NCI-H2081 treated with DMSO at 0.1 percent for 48 hours (cell line): ENCODE measurements at places on chromosomes 1 and 21.

DNA sequence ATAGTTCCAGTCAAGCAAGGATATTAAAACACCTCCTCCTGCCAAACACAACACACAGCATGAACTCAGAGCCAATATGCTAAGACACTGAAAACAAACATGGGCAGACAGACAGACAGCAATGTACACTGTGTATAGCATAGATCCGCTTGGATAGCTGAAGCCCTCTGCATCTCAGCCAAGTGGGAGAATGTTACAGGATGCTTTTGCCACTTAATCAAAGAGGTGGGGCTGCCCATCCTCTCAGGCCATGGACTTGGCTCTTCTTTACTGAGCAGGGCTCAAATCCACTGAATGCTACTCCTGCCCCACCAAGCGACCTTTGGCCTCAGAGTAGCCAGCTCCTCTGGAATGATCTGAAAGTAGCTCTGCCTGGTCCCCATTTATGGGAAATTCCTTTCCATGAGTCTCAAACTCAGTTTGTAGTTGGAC, 64.7 kb upstream of the NGF start:
- DNase-seq: no peak

GRCh38 chr21:34198231-34199120, 125.1 kb downstream of the MRPS6 start:
- DNase-seq: no peak

DNA sequence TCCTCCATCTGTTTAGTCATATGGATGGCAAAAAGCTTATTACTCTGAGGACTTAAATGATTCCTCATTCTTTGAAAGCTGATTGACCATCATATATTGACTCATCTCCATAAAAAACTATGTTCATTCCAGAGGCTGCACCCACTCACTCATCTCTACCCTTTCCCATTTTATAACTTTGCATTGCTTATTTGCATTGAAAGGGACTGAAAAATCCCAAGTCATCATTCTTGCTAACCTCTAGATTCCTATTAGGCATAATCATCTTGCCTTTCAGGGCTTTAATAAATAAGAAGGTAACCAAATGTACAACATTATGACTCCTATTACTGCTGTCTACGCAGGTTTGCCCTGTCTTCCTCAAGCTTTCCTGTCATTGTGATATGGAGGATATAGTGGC, 1180.3 kb upstream of the B3GALT2 start:
- DNase-seq: no peak

- DNase-seq: no peak
These were observed 824 bp upstream of the IFI44L start for GRCh38 chr1:78619446-78619802.

DNA sequence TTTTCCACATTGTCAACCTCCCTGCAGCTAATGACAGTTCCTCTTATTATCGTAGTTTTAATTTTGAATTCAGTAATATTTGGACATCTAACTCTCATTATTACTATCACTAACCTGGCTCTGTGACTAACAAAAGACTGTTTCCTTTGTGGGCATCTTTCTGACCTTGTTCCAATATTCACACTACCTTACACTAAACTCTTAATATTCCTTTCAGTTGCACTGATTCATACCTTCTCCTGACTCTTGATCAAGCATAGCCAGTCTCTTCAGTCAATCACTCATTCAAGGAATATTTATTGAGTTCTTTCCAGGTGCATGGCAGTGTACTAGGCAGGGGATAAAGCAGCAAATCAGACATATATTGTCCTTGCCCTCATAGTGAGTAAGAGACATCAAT, 7.8 kb upstream of the CTNNBIP1 start:
- no peak for DNase-seq

- no peak for DNase-seq
These were observed 385.9 kb downstream of the GPATCH2 start for GRCh38 chr1:217244971-217245370.

DNA sequence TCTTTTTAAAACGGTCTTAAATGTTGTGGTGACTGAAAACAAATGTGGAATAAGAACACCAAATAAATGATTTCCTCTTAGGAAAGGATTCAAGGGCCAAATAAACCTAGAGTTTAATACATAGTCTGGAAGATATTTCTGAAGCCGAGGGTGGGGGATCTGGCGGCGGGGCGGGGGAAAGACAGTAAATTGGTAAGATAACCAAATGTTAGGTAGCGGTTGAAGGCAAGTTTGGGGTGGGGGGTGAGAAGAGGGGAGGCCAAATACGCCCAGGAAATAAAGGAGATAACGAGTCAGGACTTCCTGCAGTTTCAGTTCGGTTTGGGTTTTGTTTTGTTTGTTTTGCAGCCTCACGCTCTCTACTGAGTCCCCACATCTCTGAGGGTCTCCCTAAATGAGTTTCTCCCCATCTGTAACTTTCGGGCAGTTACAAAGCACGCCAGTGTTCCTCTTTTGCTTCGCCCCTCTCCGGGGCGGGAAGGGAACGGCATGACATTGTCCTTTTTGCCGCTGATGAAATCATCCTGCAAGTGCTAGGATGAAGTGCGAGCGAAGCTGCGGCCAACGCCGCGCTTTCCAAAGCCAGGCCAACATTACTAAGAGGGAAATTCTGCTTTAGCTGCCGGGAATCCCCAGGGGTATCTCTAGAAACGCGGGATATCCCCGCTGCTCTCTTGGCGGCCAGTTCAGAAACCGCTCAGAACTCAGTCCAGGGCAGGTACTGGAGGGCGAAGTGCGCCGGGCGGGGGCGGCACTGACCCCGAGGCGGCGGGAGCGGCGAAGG, 844 bp downstream of the NIBAN1 start:
- DNase-seq: no peak

DNA sequence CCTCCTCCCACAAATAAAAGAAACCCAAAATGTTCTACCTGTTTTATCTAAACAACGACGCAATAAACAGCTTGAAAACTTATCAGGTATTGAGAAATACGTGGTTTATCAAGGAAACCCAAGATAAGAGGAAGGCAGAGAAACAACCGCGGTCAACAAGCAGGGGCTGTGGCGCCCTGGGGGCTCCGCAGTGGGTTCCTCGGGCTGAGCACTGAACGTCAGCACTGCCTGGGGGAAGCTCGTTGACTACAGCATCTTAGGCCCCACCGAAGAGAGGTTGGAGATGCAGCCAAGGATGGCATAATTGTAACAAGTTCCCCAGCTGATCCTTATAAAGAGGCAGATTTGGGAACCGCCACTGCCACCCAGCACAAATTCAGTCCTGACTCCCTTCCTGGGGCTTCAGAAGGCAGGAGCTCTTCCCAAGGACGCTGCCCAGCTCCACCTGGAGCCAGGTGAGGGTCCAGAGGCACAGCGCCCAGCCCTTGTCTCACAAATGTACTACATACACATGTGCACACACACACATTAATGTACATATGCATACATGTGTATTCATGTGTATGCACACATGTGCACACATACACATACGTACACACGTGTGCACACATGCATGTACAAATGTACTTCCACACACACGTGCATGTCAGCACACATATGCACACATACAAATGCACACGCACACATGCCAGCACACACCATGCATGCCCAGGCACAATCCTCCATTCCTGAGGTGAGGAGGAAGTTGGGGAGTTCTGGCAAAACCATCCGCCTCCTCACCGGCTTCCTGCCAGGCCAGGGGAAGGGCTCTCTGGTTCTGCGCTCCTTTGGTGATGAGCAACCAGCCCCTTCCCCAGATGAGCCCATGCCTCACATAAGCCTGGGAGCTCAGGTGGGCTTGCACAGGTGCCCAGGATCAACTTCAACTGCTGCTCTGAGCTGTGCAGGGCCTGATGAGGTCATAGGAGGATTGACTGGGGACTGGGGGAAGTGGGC, 251.1 kb downstream of the NPHP4 start:
- DNase-seq: no peak

DNA sequence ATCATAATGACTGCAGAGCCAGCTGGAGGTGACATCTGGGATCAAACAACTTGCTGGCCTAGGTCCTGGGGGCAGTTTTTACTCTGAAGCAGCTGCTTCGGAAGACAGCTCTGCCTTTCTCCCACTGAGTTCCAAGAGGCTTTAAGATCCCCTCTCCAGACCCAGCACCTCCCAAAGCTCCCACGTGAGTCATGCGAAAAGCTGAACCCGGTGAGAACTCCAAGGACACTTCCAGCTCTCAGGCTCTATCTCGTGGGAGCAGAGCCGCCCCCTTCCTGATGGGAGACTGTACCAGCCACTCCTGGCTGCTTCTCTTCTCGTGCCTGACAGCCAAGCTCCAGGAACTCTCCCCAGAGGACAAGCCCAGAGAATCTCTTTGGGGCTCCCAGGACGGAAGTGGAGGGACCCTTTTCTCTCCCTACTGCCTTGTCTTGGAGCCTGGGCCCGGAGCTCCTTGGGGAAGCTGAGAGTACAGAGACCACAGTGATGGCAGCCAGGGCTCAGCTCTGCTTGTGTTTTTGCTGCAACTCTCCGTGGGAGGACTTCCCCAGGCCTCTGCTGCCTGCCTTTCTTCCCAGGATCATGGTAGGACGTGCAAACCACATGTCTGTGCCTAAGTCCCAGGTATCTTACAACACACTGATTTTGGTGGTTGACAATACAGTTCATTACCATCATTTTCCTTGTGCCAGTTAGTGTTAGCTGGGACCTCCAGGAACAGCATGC, 40.6 kb downstream of the STUM start:
- DNase-seq: no peak

GRCh38 chr1:119713749-119714456, 2.2 kb downstream of the PHGDH start:
- DNase-seq: no peak

- no peak for DNase-seq
These were observed 38.2 kb downstream of the LGALS8 start for GRCh38 chr1:236561976-236562375.

GRCh38 chr1:186837806-186838205, 9.1 kb downstream of the PLA2G4A start:
- DNase-seq: no peak

DNA sequence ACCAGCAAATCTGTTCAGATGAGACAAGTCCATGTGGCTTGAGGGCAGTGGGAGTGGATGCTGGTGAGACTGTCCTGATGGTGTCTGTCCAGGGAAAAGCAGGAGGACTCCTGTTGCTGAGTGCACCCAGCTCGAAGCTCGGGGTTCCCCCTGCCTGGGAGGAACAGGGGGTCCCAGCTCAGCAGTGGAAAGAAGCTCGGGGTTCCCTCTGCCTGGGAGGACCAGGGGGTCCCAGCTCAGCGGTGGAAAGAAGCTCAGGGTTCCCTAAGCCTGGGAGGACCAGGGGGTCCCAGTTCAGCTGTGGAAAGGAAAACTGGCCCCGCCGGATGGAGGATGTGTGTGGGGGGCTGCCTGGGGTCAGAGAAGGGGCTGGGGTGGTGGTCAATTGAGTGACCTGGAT, 39.1 kb downstream of the CRYAA start:
- no peak for DNase-seq

GRCh38 chr1:208243527-208243966, 637 bp downstream of the PLXNA2 start:
- no peak for DNase-seq

GRCh38 chr1:174049514-174049913, 27.4 kb upstream of the RC3H1 start:
- DNase-seq: no peak

GRCh38 chr1:231827337-231828105, 200.9 kb downstream of the DISC1 start:
- no peak for DNase-seq

- peak; percentile 28 for DNase-seq
These were observed 48.5 kb upstream of the B3GALT5 start for GRCh38 chr21:39564200-39564599.

GRCh38 chr1:82564333-82564732, 763.6 kb downstream of the ADGRL2 start:
- no peak for DNase-seq

- no peak for DNase-seq
These were observed 2.0 kb downstream of the PIK3CD start for GRCh38 chr1:9653491-9654050.

DNA sequence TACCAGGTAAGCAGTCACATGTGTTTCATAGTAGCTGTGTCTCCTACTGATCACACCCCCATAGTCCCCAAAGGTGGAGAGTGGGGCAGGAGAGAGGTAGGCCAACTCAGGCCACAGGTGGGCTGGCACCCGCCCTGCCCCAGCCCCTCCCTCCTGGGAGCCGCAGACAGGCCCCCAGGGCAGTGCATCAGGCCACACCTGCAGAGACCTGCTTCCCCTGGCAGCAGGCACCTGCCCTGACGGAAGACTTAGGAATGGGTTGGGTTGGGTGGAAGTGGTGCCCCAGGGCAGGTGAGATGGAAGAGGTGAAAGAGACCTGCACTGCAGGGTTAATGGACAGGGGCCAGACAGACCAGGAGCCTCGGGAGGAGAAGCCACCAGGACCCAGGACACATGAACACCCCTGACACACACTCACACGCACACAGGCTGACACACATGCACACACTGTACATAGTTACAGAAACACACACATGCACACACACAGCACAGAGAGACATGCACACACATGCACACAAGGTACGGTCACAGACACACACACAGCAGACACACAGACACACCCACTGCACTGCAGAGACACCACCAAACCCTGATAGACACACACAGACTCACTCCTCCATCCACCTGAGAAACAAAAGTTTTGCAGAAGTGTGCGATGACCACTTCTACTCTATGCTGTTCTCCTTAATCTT, 1.7 kb upstream of the COL18A1 start:
- DNase-seq: no peak

DNA sequence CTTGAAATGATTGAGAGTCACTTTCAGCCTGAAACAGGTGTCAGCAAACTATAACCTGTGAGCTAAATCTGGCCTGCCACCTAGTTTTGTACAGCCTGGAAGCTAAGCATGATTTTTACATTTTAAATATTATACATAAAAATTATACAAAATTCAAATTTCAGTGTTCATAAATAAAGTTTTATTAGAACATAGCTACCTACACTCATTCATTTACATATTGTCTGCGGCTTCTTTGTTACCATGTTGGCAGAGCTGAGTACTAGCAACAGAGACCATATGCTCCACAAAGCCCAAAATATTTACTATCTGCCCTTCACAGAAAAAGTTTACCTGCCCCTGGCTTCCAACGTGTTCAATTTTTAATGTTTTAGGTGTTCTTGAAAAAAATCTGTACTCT, 8.0 kb upstream of the C1orf162 start:
- DNase-seq: no peak

DNA sequence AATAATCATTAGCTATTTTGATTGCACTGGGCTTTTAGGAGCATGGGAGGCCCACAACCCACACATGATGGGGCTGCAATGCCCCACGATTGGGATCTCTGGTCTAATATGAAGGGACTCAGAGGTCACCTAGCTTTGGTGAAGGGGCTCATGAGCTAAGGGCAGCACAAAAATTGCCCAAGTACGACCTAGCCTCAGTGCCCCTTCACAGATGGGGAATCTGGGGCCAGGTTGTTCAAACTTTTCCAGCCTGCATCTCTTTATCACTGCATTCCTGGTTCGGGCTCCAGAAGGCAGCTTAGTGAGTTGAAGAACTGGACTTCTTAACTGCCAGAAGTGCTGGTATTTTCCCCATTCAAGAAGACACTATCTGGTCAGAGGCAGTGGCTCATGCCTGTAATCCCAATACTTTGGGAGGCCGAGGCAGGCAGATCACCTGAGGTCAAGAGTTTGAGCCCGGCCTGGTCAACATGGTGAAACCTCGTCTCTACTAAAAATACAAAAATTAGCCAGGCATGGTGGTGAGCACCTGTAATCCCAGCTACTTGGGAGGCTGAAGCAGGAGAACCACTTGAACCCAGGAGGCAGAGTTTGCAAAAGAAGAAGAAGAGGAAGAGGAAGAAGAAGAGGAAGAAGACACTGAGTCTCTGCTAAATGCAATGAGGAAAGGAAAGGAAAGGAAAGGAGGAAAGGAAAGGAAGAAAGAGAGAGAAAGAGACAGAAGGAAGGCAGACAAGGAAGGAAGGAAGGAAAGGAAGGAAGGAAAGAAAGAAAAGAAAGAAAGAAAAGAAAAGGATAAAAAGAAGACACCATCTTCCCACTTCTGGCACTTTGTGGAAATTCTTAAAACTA, 258.5 kb upstream of the IRF2BP2 start:
- no peak for DNase-seq

- DNase-seq: no peak
These were observed 7.9 kb upstream of the PLA2G2C start for GRCh38 chr1:20194224-20194623.
